ENCODE measurements at places on chromosomes 13 and 19.

DNA sequence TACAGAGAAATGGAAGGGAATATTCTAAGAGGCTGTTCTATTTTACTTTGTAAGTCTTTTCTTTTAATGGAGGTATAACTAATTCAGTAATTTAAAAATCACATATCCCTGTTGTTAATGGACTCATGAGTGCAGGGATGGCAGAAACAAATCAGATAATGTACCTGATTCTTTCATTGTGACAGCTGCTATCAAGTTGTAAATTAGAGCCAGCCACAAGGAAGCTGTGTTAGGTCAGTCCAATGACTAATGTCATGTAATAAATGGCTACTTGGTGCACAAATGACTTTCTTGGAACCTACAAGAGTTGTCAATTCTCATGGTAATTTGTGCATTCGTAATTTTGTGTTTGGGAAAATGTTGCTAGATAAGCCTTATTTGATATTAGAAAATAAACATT is 446.4 kb downstream of the DCT start:
- no peak for DNase-seq

- no peak for DNase-seq
Measured at GRCh38 chr19:56839652-56840450, 675 bp downstream of the PEG3 start.

- no peak for DNase-seq
Measured at GRCh38 chr19:47509973-47510372, 4.9 kb downstream of the NAPA start.

DNA sequence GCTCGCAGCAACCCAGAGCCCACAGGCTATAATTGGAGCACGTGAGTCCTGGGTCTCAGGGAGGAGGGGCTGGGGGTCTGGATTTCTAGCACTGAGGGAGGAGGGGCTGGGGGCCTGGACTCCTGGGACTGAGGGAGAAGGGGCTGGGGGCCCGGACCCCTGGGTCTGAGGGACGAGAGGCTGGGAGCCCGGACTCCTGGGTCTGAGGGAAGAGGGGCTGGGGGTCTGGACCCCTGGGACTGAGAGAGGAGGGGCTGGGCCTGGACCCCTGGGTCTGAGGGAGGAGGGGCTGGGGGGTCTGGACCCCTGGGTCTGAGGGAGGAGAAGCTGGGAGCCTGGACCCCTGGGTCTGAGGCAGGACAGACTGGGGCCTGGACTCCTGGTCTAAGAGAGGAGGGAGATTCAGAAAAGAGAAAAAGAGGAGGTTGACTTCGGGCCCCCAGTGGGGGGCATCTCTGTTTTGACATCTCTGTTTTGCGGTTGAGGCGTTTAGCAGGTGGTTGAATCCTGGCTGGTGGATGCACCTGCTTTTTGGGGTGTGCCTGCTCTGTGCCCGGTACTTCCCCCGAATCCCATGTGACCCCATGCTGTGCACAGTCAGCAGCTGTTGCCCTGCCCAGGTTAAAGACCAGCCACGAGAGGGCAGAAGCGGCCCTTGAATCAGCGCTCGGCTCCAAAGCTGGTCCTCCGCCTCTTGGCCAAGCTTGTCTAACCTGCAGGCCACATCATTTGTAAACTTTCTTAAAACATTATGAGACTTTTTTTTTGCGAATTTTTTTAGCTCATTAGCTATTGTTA is 10.5 kb downstream of the PVR start:
- peak; percentile 32 for DNase-seq

GRCh38 chr19:16085115-16085514 is 8.8 kb downstream of the TPM4 start:
- no peak for DNase-seq

GRCh38 chr13:35833608-35834275 is 297.4 kb downstream of the DCLK1 start:
- DNase-seq = no peak

DNA sequence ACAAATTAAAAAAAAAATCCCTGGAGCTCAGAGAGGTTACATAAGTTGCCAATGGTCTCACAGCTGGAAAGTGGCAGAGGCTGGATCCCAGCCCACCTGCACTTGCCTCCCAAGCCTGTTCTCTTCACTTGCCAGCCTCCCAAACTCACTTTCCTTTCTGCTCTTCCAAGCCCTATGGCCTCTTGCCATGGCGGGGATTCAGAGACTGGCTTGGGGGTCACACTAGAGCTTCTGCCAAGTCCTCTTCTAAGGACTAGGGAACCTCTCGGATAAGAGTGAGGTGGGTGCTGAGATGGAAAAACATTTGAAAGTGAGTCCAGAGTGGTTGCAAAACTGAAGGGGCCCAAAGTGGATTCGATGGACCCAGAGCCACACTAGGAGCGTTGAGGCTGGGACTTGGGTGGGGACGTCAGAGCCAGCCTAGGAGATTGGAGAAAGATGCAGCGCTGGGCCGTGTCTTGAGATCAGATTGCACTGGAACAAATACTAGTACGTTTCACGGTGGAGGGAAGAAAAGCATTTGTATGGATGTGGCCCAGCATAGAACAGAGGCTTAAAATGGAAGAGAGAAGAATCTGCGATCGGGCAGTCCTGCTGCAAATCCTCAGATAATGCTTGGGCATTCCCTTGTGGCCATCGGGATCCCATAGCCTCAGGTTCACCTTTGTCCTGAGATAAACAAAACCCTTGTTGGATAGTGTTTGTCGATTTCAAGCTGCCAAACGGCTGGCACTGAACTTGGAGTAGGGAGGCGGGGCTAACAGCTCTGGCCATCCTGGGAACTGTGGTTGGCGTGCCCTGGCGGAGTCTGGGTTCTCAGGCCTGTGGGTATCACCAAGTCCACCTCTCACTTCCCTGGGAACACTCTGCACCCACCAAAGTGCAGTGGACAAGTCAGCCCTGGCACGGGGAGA is 84.8 kb downstream of the ING1 start:
- DNase-seq = no peak

DNA sequence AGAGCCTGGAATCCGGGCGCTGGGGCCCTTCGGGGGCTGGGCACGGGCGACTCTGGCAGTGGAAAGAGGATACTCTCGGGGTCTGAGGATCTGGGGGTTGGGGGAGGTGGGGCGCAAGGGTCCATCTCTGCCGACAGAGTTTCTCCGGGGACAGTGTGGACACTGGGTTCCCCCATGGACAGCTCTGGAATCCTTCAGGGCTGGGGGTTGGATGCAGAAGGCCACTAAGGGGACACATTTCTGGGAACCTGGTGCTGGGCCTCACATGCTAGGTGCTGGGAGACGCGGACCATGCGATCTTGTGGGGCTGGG is 2.3 kb downstream of the TGFBR3L start:
- DNase-seq = no peak

GRCh38 chr19:56750658-56751057 is 79.1 kb upstream of the ZNF835 start:
- DNase-seq = no peak

- DNase-seq = no peak
Measured at GRCh38 chr13:111897846-111898215, 169.1 kb upstream of the SOX1 start.

GRCh38 chr19:58450856-58451357 is 515 bp upstream of the ZNF324B start:
- DNase-seq = no peak

DNA sequence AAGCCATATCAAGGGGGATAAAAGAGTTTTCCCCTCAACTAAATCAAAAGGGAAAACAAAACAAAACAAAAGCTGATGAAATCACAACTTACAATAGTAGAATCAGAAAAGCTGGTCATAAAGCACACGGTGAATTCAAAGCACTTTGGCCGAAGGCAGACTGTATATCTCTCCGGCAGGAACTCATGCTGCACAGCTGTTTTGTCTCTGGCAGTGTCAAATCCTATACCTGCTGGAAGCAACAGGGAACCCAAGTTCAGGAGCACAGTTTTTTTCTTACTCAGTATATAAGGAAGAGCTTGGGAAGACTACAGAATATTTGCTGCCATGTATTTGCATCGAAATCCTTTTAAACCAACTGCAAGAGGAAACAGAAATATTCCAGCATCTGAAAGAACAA is 213.7 kb downstream of the RFC3 start:
- no peak for DNase-seq

DNA sequence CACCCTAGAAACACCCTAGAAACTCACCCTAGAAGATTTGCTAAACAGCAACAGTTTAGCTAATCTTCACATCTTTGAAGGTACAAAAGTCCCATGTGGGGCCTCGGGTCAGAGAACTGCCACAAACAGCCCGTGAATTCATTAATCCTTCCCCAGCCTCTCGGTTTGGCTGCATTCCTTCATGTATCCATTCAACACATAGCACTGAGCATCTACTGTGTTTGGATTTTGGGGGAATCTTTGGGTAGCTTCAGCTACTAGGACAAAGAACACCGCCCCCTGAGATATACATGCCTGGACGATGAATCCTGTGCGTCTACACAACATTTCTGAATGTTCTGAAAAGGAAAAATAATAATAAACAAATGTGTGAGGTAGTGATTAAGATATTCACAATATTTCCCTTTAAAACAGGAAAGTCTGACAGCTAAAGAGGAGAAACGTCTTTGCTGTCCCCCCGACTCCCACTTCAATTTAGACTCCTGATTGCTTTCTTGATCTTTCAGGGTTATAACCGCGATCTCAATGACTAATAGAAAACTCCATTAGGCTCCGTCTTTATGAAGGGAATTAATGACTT is 63.5 kb downstream of the ALOX5AP start:
- DNase-seq = no peak

DNA sequence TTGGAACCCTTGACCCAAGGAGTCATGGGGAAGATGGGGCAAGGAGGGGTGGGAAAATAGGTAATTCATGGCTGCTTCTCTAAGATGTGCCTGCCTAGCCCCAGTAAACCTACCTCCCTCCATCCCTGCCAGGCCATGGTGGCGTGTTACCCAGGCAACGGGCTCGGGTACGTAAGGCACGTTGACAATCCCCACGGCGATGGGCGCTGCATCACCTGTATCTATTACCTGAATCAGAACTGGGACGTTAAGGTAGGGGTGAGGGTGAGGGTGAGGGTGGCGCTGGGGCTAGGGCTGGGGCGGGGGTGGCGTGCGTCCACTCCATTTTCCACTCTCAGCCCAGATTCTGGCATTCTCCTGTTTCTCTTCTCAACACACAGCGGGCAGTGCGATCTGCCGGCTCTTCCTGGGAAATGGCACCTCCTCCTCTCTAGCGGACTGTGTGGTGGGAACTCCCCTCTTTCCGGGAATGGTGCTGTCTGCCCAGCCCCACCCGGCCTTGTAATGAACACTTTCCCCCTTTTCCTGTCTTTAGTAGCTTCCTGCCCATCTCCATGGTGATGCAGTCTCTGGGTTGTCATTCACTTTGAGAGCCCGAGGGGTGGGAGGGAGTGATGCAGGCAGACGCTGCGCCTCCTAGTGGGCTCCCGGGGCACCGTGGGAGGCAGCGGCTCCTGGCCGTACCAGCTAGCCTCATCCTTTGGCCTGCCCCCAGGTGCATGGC is 7.6 kb downstream of the EGLN2 start:
- peak; percentile 73 for DNase-seq

- DNase-seq = no peak
Measured at GRCh38 chr19:34066007-34066643, 106.2 kb upstream of the LSM14A start.

GRCh38 chr13:71702253-71702652 is 164.8 kb downstream of the DACH1 start:
- DNase-seq = no peak

- DNase-seq = peak; percentile 71
Measured at GRCh38 chr19:8609279-8610040, 1.1 kb downstream of the ADAMTS10 start.

- no peak for DNase-seq
Measured at GRCh38 chr19:48716562-48717291, 2.8 kb downstream of the MAMSTR start.

- DNase-seq = no peak
Measured at GRCh38 chr13:22081430-22081829, 410.6 kb downstream of the FGF9 start.

DNA sequence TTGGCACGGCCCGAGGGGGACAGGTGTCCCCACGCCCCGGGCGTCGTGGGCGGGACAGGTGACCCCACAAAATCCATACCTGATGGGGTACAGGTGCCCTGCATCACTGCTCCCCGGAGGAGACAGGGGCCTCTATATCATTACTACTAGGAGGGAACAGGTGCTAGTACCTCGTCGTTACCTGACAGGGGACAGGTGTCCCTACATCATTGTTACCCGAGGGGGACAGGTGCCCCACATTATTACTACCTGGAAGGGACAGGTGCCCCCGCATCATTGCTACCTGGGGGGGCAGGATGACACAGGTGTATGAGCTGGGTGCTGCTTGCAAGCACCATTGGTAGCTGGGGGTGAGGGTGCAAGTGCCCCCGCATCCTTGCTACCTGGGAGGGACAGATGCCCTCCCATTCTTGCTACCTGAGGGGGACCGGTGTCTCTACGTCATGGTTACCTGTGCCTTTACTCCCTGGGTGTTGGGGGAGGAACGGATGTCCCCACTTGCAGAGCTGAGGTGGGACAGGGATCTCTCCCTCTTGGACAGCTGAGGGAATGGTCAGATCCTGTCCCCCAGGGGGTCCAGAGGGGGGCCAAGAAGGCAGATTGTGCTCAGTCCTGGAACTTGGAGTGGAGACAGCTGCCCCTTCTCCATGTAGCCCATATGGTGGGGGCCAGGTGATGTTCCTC is 620 bp downstream of the CRTC1 start:
- DNase-seq = no peak

DNA sequence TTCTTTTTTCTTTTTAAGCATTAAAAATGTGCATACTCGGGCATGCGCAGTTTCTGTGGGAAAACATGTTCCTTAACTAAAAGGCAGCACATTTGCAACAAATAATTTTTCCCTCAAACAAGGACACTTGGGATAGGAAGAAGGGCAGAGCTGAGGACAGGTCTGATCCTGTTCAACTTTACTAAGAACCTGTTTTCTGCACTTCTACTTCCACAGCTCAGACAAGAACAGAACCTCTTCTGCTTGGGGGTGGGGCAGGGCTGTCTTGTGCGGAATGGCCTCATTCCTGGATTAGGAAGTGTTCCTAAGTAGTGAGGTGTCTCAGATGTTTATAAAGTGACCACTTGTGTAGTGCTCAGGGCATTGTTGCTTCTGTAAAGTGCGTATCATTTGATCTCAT is 18.3 kb downstream of the SAFB start:
- no peak for DNase-seq

DNA sequence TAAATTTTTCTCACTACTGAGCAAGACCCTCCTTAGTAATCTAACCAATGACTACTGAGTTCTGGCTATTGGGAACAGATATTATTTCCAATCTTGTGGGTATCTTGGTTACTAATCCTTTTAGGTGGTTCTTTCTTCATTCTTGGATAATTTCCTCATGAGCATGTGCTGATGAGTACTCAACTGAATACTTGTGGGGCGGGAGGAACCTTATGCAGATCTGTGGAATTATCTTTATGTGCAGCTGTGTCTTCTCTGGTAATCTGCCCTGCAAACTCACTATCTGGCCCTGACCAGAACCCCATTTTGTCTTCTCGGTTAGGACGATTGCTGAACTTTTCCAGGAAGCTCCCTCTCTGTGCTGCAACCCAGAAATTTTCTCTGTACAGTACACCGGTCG is 89.7 kb upstream of the TRPC4 start:
- DNase-seq = no peak

- no peak for DNase-seq
Measured at GRCh38 chr13:31594056-31594455, 145.3 kb upstream of the RXFP2 start.

DNA sequence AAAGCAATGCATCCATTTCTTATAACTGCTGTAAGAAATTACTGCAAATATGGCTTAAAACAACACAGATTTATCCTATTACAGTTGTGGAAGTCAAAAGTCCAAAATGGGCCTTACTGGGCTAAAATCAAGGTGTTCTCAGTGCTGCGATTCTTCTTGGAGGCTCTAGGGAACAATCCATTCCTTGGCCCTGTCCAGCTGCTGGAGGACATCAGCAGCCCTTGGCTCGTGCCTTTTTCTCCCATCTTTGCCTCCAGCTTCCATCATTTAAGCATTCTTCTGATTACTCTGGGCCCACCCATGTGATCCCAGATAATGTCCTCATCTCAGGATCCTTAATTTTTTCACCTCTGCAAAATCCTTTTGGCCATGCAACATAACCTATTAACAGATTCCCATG is 607.1 kb downstream of the DCT start:
- DNase-seq = no peak

Measured in immature natural killer cell (primary cell).